AG04449 (cell line): ENCODE measurements at places on chromosomes 6 and 20.

DNA sequence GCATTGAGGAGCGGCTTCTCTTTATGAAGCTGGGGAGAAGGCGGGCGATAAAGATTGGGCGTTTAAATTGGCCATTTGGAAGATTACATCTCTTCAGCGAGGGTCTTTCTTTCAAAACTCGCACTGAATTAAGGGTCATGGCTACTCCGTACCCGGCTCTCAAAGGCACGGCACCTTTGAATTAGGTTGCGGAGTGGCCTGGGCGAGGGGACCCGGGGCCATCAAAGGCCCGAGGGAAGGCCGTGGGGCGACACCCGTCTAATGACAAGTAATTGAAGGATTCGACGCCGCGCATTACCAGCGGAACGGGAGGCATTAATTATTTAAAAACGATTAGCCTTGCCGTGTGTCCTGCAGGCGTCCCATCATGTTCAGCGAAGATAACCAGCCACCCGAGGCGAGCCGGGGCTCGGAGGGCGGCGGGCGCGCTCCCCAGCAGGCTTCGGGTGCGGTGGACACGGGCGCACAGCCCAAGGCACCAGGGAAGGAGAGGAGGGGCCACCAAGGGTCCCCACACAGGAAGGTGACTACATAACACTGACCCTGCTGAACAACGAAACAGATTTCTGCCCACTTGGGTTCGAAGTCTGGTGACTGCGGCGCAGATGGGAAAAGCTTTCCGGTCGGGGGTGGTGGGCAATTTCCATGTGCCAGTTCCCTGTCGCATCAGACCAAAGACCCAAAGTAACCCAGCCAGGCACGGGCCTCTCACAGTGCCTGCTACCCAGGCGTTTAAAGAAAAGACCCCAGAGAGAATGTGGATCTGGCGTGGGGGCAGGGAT, 7.4 kb downstream of the FOXA2 start:
- DNase-seq = no peak

GRCh38 chr20:40494248-40494647, 194.8 kb downstream of the MAFB start:
- DNase-seq = no peak

- DNase-seq = no peak
These were observed 120.4 kb downstream of the PHACTR3 start for GRCh38 chr20:59724457-59725366.

DNA sequence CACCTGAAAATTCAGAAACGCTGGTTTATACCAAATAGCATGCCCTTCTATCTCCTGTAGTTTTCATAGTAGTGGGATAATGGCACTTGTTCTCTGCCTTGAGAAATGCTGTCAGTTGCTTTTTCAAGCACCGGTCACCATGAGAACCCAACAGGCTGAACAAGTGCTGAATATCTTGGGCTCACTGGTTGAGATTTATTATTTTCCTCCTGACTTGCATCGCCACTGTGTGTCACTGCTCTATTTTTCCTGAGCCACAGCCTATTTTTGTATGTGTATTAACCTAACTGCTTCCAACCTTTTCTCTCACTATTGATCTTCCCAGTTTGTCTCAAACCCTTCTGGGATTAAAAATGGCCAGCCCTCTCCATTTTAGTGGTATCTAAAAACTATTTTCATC, 71.9 kb downstream of the OPN5 start:
- no peak for DNase-seq

DNA sequence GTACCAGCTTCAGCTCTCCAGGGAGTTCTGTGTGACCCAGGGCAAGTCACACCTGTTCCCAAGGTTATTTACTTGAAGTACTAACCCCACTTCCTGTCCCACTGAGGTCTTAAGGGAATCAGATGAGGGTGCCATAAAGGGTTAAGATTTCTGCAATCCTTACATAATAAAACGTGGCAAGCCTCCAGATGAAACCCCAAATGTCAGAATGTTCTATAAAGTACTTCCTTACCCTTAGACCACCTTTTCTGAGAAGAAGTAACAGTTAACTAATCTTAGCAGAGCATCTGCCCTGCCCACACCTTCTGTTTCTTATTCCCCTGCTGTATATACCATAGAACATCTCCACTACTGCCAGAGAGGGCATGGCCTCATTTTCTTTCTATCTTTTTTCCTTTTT, 6.0 kb upstream of the AVP start:
- DNase-seq = no peak

- DNase-seq = no peak
These were observed 127.5 kb downstream of the ISM1 start for GRCh38 chr20:13348311-13349234.

DNA sequence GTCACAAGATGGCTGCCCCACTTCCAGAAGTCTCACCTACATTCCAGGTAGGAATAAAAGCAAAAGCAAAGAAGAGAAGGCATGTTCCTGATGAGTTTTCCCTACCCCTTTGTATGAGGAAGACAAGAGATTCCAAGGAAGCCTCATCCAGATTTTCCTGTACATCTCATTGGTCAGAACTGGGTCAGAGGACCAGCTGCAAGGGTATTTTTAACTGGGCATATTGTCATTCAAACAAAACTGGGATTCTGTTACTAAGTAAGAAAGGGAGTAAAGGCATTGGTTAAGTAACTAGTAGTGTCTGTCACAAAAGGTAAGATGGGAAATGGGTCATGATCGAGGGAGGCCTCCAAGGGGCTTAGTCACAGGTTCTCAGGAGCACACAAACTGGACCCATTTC, 28.2 kb upstream of the RIMS4 start:
- DNase-seq = no peak
